ENCODE measurements at places on chromosomes 16 and 17.

DNA sequence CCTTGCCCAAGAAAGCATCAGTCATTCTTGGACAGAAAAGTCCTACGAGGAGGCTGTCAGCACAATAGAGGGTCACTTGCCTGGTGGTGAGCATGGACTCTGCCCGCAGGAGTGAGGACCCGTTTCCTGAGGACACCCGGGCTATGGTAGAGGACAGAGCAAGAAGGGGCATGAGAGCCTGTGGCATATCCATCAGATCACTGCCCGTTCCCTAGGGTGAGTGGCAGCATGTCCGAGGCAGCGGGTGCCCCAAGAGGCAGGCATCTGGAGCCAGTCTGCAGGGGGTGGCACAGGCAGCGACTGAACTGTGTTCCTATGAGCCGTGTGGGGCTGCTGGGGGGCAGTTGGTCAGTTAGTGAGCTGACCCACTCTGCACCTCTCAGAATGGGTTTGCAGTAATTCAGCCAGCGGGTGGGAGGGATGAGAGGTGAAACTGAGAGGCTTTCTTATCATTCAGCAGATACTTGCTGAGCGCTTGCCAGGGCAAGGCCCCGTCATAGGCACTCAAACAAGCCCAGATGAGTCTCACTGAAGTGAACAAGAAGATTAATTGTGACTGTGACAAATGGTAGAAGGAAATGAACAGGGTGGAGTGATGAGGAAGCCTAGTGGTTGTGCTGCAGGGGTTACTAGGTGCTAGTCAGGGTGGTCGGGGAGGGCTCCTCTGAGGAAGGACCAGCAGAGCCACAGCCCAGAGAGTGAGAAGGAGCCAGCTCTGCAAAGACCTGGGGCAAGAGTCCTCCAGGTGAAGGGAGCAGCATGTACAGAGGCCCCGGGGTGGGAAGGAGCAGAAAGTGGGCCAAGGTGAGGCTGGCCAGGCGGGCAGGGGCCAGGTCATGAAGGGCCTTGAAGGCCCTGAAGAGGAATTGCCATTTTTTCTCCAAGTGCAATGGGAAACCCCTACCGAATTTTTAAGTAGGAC, 87.9 kb downstream of the CLEC16A start:
- DNase-seq = no peak

DNA sequence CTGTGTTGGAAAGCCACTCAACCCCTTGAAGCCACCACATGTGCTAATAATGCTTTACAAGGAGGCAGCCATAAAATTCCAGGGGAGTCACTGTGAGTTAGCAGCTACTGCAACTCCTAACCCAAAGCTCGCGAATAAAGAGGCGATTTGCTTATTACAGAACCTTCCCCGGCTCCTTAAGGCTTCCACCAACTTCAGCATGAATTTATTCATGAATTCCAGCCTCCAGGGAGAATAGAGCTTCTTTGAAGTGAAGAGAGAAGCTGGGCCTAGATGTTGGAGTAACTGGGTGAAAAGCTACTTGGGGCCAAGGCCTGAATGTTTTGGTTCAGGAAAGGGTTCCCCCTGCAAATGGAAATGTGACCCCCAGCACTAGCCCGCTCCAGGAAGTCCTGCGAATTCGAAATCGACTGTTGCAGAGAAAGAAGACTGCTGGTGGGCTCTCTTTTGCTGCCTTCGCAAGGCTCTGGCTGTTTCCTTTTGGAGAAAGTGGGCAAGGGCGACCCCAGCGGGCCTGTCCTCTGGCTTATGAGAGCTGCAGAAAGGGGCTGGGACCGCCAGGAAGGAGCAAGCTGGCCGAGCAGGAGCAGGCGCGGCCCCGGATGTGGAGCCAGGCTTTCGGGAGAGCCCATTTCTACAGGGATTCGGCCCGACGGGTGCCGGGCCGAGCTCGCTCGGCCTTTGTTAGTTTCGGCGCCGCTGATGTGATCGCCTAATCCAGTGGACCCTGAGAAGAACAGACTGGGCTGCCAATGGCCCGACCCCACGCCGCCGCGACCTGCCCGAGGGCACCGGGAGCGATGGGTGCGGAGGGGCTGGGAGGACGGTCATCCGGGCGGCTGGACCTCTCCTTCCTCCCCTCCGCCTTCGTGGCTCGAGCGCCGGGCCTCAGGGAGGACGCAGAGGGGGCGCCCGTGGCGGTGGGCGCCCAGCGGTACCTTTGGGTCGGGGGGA, 7.6 kb downstream of the CBX8 start:
- DNase-seq = no peak

DNA sequence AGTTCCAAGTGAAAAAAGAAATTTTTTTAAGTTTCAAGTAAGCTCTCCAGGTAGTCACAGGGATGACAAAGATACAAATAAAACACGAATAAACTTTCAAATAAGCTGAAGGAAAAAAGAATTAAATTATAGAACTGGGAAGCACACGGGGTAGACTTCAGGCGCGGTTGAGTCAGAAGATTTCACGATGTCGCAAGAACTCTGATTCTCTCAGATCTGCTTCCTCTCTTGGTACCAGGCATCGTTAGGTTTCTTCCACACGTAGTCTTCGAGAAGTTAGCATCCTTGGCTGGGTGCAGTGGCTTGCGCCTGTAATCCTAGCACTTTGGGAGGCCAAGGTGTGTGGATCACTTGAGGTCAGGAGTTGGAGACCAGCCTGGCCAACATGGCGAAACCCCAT, 784.1 kb upstream of the RBFOX1 start:
- no peak for DNase-seq

DNA sequence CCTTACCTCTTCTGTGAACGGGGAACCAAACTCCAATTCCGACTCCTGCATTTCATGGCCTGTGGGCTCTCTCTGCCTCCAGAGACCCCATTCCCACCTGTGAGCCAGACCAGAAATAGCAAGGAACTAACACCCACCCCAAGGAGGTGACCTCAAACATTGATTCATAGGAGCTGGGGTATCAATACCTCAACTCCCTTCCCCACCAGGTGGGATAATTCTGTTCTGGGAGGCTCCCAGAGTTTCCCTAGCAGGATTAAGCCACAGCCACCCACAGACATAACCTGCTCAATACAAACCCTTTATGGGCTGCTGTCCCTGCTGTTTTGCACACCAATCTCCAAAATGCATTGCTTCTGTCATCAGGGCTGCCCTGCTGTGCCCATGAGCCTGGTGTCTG, 59.6 kb upstream of the FOXF1 start:
- DNase-seq = no peak

DNA sequence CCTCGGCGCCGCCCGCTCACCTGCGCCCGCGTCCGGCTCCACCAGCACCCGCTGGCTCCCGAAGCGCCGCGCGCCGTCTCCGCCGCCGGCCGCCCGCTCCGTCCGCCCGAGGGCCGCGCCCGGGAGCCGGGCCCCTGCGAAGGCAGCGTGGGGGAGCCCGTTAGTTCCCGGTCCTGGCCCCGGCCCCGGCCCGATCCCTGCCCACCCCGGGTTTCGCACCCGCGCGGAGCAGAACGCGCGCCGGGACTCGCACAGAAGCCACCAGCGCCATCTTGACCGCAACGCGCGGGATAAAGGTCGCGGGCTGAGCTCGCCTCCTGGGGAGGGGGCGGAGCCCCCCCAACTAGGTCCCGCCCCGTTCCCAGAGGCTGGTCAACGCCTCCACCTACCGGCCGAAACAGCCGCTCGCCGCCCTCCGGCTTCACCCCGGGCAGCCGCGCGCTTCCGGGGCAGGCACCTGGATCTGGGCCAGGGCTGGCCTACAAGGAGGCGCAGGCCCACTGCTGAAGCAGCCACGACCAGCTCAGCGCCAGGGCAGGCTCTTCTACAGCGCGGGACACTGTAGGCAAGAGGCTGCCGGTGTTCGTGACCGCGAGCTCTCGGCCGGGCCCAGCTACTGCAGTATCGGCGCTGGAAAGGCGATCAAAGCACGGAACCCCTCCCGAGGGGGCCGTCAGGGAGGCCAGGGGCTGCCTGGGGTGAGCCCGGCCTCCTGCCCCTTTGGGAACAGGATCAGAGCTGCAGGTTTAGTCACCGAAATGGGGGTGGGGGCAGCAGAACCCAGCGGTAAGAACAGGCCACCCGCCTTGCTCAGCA, at the start of gene ECI1:
Gene ECI1, minus strand, starts transcription at position 292 of the 816 bp plus-strand sequence. Its CDS starts 21 bp downstream, at position 271.
- peak; percentile 85 for DNase-seq

GRCh38 chr16:50530277-50531236, 17.6 kb upstream of the NKD1 start:
- no peak for DNase-seq

DNA sequence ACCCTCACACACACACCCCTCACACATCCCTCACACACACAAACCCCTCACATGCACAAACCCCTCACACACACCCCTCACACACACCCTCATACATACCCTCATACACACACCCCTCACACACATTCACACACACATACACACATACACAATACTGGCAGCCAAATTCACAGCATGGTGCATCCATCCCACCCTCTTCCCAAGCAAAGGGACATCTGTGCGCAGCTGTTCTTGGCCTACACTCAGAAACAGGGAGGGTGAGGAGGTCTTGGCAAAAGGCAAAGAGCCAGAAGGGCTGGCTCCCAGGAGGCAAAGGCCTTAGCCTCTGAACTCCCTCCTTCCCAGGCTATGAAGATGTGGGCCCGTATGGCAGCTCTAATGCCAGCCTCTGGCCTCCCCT, 23.4 kb downstream of the C17orf67 start:
- DNase-seq = no peak

DNA sequence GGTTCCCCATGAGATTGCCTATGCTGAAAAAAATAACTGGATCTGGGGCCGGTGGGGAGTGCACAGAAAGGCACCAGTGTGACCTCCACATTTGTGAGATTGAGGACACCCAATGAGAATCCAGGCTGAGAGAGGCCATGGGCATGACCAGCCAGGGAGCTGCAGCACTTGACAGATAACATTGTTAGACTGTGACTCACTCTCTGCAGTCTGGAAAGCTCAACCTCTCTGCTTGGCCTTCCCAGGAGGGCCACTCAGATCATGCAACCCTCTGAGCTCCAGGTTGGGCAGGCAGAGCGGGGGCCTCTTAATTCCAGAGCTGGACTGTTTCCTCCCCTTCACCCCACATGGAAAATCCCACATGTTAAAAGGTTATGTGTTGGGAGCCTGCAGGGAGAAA, 30.1 kb downstream of the FZD2 start:
- no peak for DNase-seq

DNA sequence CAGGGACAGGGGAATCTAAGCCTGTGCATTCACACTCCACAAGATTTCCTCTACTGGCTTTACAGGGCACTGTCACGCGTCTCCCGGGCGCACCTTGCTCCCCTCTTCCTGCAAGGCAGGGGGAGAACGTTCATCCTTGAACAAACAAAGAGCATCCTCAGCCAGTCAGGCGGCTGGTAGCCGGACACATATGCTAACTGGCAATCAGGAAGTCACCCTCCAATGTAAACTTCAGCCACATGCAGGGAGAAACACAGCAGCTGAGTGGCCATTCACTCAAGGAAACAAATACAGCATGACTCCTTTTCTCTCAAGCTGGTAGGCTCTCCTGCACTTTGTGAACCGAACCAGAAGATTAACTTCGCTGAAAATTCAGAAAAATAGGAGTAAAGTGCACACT, 10.8 kb upstream of the HSBP1 start:
- no peak for DNase-seq

- no peak for DNase-seq
Observed at GRCh38 chr17:13484020-13484419, 117.7 kb downstream of the HS3ST3A1 start.

DNA sequence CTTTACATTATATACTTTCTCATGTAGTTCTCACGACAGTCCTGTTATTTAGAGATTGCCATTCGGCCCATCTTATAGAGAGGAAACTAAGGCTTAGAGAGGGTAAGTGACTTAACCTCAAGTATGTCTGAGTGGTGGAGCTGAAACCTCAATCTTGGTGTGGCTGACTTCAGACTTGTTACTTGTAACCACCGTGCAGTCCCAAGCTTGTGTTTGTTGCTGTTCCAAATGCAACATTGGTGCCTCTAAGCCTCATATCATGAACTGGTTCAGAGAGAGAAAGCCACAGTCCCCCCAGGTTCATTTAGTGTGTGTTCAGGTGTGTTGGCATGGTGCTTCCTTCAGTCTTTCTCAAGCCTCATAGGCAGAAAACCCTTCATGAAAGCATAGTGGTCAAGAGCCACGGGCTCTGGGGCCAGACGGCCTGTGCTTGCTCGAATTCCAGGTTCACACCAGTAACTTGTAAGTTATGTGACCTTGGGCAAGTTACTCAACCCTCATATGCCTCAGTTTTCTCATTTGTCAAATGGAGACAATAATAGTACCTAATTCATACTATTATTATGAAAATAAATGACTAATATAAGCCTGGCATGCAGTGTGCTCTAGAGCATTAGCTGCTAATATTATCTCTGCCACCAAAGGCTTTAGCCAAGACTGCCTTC, 39.9 kb downstream of the CDH1 start:
- DNase-seq = peak; percentile 13

DNA sequence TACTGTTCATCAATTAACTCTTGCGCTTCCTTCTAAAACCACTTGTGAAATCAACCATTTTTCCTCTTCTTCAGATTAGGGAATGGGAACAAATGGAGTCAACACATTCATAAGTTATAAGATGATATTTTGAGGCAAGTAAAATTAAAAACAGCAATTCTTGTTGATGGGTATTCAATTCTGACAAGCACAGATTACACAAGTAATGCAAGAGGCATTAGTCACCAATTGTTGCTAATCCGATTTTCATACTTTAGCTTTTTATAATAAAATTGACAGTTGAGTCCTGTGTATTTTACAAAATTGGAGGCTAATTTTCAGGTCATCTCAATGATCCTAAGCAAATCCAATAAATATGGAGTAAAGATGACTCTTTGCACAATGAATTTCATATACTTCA, 918.4 kb upstream of the SOX9 start:
- no peak for DNase-seq

DNA sequence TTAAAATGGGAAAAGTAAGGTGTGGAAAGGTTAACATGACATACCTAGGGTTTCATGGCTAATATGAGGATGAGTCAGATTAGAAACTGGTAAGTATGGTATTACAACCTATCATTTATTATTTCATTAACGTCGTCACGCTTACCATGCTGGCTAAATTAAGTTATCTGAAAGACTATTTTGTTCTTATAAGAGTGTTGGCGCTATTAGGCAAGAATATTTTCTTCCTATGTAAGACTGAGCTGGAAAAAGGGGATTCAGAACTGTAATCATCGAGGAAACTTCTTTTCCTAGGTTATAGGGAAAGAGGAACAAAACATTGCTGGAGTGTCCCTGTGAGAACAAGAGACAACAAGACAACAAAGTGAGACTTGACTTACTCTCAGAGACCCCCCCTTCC, 440.8 kb downstream of the KCNJ2 start:
- no peak for DNase-seq

DNA sequence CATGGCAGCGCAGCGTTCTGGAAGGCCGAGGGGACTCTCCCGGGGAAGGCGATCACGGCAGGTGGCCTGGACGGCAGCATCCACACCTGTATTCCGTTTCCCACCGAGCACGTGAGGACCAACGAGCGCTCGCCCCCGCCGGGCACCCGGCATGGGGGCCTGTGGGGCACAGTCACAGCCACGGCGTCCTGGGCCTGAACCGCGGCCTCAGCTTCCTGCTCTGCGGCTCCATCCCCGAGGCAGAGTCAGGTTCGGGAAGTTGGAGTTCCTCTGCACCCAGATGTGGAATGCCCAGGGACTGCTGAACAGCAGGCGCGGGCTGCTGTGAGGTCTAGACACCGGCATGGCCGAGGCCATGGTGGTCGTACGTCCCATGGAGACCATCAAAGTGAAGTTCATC, 1713.9 kb downstream of the TP53TG3F start:
- DNase-seq = no peak

GRCh38 chr17:77616254-77616731, 342.2 kb upstream of the TNRC6C start:
- no peak for DNase-seq
